ENCODE measurements at places on chromosomes 1 and 21.

DNA sequence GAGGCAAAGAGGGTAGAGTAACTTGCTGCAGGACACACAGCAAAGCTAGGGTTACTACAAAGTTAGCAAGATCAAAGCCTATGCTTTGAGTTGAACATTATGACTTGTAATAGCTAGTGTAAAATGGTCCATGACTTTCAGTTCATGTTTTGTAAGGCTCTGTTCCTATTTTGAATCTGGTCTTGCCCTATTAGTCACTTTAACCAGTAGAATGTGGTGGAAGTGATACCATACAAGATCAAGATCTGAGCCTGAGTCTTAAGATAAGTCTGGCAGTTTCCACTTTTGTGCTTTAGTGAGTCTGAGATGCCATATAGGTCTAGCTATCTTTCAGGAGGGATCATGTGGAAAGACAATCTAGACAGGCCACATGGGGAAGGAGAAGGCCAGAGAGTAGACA is 282.1 kb upstream of the BRINP3 start:
- DNase-seq, result no peak

GRCh38 chr1:158830904-158831507 is at the start of gene MNDA:
Gene MNDA, plus strand, starts transcription at chr1:158831351. Its CDS starts 10,803 bp downstream, at chr1:158842154.
- no peak for DNase-seq

- no peak for DNase-seq
Observed at GRCh38 chr1:101116006-101116405, 90.4 kb upstream of the DPH5 start.

GRCh38 chr1:228334226-228334935 is 72.3 kb downstream of the TRIM11 start:
- DNase-seq, result no peak

- DNase-seq, result no peak
Observed at GRCh38 chr1:116739371-116740012, 14.7 kb upstream of the CD2 start.

DNA sequence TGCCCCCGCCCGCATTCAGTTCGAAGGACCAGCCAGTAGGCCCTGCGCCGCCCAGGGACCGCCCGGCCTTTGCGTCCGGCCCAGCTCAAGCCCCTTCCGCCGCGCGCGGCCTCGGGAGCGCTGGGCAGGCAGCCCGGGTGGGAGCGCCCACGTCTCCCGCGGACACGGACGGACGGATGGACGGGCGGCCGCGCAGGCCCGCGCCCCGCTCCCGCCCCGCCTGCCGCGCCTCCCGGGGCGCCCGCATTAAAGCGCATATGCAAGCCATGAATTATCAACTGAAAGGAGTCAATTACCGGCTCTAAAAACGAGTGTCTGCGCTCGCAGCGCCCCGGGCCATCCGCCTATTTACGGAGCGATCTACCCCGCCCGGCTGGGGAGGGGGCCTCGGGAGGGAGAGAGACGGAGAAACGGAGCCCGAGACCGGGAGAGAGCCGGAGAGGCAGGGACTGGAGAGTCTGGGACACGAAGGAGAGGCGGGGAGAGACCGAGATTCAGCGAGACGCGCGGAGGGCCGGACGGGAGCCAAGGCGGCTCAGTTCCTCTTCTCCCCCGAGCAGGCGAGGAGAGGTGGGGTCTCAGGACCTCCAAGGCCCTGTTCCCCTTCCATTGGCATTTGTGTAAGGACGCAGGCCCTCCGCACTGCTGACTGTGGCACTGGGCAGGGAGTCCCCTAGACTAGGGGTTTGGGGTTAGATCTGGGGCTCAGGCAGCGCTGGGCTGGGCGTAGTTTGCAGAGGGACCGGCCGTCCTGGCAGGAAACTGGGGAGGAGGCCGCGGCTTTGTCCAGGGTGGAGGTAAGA is 41.3 kb upstream of the DMBX1 start:
- DNase-seq, result no peak

DNA sequence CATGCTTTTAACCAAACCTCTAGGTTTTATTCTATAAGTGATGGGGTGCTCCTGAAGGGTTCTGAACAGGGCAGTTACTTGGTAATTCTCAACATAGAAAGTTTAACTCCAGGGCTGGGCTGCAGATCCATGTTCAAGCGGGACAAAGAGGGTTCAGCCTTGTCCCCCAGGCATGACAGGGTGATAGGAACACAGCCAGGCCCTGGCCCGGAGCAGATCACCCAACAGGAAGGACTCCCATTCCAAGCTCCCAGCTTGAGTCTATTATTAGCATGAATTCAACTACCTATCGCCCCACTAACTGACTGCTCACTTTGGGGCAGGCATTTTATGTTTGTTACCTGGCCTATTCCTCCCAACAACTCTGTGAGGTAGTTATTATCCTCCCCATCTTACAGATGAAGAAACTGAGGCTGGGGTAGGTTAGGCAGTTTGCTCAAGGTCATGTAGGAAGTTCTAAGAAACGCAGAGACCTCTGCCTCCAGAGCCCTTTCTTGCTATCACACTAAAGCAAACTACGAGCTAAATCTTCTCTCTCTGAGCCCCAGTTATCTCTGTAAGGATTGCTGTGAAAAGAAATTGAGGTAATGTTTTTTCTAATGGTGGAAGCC is 14.5 kb downstream of the ASAP3 start:
- DNase-seq, result no peak

GRCh38 chr1:12620488-12620865 is 2.5 kb upstream of the DHRS3 start:
- no peak for DNase-seq

DNA sequence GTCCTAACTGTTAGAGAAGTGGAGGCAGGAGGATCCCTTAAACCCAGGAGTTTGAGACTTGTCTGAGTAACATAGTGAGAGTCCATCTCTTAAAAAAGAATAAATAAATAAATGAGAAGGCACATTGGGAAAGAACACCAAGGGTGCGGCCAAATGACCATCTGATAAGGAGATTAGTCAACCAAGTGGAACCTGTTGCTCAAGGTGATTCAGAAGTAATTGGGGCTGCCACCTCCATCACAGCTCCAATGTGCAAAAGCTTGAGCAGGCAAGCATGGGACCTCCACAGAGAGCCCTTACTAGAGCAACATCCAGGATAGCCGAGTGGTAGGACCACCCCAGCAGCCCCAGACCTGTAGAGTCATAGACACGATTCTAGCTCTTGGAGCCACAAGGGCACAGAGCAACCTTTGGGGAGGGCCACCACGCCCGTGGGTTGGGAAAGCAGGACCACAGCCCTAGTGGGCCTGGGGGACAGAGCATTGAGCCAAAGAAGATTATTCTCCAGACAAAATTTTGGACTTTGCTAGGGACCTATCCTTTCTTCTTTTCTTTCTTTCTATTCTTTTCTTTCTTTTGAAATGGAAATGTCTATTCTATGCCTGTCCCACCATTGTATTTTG is 40.9 kb downstream of the KCNK1 start:
- DNase-seq, result no peak

GRCh38 chr1:178953034-178953433 is 72.7 kb upstream of the FAM20B start:
- no peak for DNase-seq

DNA sequence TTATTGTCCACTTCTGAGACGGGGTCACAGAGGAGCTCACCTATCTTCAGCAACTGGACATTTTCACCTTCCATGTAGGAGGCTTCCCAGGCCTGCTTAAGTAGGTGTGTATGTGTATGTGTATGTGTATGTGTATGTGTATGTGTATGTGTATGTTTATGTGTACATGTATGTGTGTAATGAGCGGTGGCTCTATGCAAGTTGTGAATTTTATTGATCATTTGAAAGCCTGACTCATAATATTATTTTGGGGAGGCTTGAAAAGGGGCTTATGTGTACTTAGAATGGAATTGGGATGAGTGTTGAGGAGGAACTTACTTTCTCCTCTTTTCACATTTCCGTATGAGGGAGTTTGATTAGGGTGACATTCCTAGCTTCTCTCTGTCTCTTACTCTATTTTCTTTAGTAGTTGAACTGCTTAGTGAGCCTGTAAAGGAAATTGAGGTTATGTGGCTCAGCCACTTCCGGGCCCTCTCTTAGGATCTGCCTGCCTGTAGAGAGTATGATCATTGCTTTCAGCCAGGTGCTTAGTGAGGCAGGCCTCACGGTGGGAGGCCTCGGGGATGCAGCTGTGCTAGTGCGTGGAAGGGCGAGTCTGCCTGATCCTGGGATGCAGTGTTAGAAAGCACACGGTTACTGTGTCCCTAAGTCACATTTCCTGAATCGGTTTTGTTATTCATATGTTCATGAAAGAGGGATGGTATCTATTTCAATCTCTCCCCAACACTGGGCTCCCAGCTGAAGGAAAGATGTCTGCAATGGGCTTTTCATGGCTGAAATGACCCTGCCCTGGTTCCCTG is 61.0 kb downstream of the IER5 start:
- DNase-seq, result peak; percentile 41

- DNase-seq, result no peak
Observed at GRCh38 chr1:217091561-217091960, 368.3 kb upstream of the ESRRG start.

- DNase-seq, result no peak
Observed at GRCh38 chr1:3880429-3881192, 19.5 kb downstream of the C1orf174 start.

GRCh38 chr1:11238311-11238710 is 24.0 kb downstream of the MTOR start:
- no peak for DNase-seq

GRCh38 chr1:93675931-93676330 is 5.7 kb downstream of the BCAR3 start:
- DNase-seq, result no peak

GRCh38 chr1:106831511-106831910 is 225.0 kb upstream of the PRMT6 start:
- no peak for DNase-seq

DNA sequence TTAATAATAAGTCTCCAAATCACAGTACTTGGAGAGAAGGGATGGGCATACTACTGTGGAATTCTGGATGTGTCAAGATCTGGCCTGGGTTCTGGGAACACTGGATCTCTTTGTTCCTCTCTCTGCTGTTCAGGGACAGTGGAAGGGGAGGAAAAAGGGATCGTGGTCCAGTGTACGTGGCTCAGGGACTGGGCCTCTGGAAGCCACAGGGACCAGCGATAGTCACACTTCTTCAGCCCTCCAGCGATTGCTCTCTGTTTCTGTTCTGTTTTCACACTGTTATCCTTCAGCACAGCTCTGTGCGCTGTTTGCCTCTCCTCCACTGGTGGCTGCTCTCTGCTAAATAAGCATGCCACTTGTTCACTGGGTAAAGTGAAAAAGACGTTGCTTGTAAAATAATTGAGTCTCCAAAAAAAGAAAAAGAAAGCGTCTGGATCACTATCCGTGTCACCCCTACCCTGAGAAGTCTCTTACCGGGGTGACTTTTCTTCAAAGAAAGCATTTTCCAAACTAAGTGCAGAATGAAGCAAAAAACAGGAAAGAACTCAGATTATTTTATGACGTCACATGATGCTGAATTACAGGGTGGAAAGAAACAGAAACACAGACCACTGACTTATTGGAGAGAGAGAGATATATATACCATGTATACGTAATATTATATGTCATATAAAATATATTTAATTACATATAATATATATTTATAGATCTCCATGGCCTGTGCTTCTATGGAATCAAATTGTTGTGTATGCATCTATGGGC is 279.4 kb downstream of the RGS7 start:
- DNase-seq, result no peak

- no peak for DNase-seq
Observed at GRCh38 chr1:208653426-208653825, 409.2 kb upstream of the PLXNA2 start.

DNA sequence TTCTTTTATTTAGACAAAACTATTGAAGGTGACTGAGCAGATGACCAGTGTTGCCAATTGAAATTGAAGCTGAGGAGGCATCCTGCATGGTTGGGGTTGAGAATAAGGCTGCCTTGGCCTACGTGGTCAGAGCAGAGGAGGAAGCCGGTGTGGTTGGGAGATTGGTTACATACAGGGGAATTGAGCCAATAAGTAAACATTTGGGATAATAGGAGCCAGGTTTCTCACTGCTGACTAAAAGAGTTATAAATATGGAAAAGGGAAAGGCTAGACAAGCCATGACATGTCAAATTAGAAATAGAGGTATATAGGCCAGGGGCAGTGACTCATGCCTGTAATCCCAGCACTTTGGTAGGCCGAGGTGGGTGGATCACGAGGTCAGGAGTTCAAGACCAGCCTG is 15.8 kb downstream of the SNX7 start:
- no peak for DNase-seq

GRCh38 chr1:208189716-208190115 is 54.5 kb downstream of the PLXNA2 start:
- no peak for DNase-seq

DNA sequence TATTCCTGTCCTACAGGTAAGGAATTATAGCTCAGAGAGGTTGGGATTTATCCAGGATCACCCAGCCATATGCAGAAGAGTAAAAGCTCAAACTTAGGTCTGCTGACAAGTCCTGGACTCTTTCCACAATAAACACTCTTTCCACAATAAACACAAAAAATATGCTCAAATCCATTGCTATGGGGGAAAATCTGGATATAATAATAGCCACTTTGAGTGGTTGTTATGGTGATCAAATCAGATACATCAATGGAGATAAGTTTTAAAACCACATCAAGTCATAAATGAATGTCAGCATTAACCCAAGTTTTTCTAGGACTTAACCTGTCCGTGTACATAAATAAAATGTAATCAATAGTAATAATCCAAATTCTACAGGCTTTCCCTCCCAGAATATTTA is 22.3 kb upstream of the TTF2 start:
- DNase-seq, result no peak

DNA sequence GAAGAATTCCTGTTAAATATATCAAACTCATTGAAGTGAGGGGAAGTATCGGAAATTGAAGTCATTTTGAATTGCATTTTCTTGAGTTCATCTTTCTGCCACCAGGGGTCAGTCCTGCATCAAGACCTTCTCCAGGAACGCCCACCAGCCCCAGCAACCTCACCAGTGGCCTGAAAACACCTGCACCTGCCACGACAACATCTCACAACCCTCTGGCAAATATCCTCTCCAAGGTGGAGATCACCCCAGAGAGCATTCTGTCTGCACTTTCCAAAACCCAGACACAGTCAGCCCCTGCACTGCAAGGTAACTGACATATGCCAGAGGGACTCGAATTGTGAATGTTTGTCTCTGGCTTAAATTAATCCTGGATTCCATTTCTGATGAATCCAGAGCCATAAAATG is 22.8 kb upstream of the TARS2 start:
- peak; percentile 39 for DNase-seq

- DNase-seq, result no peak
Observed at GRCh38 chr21:44813149-44813548, 4.7 kb downstream of the SUMO3 start.

- peak; percentile 8 for DNase-seq
Observed at GRCh38 chr1:21607549-21608529, 61.3 kb downstream of the RAP1GAP start.

GRCh38 chr1:153509729-153510354 is 25.9 kb downstream of the S100A6 start:
- DNase-seq, result peak; percentile 44

DNA sequence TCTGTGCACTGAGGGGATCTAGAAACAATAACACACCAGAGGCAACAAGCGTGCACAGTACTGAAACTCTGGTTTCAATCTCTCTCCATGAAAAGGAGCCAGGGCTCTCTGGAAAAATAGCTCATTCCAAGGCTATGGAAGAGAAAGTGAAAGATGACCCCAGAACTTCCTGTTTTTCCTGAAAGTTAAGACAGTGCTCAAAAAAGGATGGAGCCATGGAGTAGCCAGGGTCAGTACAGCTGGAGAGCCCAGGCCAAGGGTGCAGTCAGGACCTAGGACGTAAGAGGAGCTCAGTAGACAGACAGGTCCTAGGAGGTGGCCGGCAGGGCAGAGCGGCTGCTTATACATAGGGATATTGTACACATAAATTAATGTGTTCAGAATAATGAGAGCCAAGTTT is 19.1 kb downstream of the NOL9 start:
- DNase-seq, result no peak

- no peak for DNase-seq
Observed at GRCh38 chr1:24032981-24033380, 52.9 kb upstream of the SRSF10 start.

Measured in stimulated activated CD4-positive, alpha-beta T cell treated with anti-CD3 and anti-CD28 coated beads, TNF-alpha, amount 100 ng/mL, for 1 hour (primary cell).